ENCODE measurements at places on chromosomes 5 and 9. TPM values are rescaled to one million over a fixed set of nuclear protein-coding genes. Genes with fewer than 3 reads are reported as not detected.

CD180 gene
- total RNA-seq, result not detected

MIGA2 gene
- total RNA-seq, result 25.8 TPM

DNA sequence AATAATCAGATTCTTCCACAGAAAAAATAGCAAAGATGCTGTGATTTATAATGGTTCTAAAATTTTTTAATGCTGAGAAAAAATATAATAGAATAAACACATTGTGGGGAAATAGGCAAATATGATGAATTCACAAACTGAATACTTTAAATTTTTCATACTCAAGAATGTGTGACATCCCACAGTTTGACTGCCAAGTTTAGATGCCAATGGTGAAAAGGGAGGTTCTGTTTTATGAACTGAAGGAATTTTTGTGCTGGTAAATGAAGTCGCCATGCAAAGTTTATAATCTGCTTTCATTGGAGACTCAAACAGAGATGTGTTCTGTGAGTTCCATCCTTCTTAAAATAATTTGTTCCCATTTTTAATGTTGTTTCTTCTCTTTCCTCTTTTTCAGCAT lies 367.5 kb upstream of the ADAMTS16 start:
- no peaks in the 10 kb centered on the region for H3K36me3 ChIP-seq
- no peaks in the 10 kb centered on the region for H3K27me3 ChIP-seq
- H3K27ac ChIP-seq, result no peak overlapping the region
- H3K4me1 ChIP-seq, result no peaks in the 10 kb centered on the region

- H3K36me3 ChIP-seq, result no peaks in the 10 kb centered on the region
- no peak overlapping the region for H3K27ac ChIP-seq
- no peak overlapping the region for H3K4me3 ChIP-seq
Measured at GRCh38 chr5:56585461-56585860, 229.9 kb upstream of the MAP3K1 start.
